ENCODE measurements at places on chromosomes 2 and 18.

DNA sequence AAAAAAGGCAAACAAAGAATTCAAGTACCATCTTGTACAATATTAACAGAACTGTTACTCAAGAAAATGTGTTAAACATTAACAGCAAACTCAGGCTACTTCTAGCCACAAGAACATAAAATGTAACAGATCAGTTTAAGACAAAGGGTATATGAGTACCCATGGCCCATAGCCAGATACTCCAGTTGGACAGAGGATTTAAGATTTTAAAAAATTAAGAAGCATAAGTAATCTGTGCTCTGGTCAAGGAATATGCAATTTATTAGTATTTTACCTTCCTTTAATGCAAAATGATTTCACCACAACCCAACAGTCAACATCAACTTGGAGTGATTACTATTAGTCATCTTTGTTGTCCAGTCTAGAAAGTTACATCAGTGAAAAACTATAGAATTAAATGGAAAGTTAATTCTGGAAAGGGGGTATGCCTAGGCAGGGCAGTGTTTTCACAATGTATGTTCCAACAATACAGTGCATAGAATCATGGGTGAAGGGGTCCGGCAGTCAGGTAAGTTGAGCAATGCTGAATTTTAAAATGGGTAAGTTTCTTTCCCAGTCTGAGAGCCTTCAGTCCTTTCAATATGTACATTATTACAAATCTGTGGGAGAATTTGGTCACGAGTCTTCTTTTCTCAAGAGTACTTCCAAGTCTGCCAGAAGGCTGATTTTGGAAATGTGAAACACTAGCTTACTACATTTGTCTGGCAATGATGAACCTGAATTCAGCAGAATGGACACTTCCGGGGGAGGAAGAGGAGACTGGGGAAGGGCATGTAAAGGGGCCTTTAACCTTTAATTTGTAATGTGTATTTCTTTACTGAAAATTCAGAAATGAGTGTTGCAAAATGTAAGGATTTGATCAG is 34.5 kb downstream of the SFT2D3 start:
- no peak for DNase-seq

GRCh38 chr18:63225434-63225833 is 94.1 kb downstream of the BCL2 start:
- DNase-seq = no peak

DNA sequence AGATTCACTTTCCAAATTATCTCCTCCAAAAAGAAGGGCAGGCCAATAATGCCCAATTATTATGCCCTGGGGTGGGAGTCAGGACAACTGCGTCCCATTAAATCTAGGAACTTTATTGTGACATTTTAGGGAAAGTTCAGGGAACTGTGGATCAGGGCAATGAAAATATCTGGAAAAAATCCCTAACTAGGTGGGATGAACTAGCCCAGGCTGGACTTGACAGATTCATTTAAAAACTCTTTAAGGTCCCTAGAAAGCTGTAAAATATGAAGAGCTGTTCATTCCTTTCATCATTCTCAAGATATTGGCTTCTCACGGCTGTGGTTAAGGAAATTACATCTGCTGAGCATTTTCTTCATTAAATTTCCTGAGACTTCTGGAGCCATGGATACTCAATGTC is 8.2 kb downstream of the CREG2 start:
- DNase-seq = no peak

- no peak for DNase-seq
These were observed 59.9 kb upstream of the LRPPRC start for GRCh38 chr2:44055664-44056063.

DNA sequence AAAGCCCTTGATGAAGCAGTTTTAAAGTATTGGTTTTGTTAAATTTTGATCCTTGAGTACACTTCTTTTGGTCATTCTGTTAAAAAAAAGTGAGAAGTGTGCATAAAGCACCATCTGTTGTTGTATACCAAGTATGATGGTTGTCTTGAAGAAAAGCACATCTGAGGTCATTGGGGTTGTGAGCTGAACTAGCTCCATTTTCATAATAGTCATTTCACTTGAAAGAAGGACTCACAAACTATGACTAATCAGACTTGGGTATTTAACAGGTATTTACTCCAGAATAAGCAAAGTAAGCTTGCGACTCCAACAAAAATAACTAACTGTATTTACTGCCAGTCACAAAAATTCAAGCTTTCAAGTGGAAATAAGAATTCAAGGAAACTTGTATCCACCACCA is 35.1 kb downstream of the CHN1 start:
- DNase-seq = no peak

All from stimulated activated CD4-positive, alpha-beta T cell treated with anti-CD3 and anti-CD28 coated beads, Interleukin-1b, Interleukin-23, amount 100 ng/mL, for 1 hour (primary cell).